Sigmoid colon (tissue), 7 donors: ENCODE measurements at places on chromosomes 5 and 9. TPM values are rescaled to one million over a fixed set of nuclear protein-coding genes. Genes with fewer than 3 reads are reported as not detected.

The PCDHA7 gene
- total RNA-seq: 0.55 TPM

The TRIM36 gene
- 1.1 TPM for total RNA-seq

The KCNMB1 gene
- total RNA-seq: 38.6 TPM

The PLGRKT gene
- 20.6 TPM for total RNA-seq

The GKAP1 gene
- total RNA-seq: 21.3 TPM

The PRELID2 gene
- total RNA-seq: 10.3 TPM

- DNase-seq: no peak
Observed at GRCh38 chr5:148639081-148639480, 15.2 kb downstream of the HTR4 start.

GRCh38 chr5:11477786-11478185 lies 426.5 kb downstream of the CTNND2 start:
- DNase-seq: no peak

GRCh38 chr5:95852567-95852966 lies 30.0 kb upstream of the GLRX start:
- DNase-seq: no peak

GRCh38 chr9:111074395-111074794 lies 36.1 kb upstream of the LPAR1 start:
- no peak for DNase-seq

GRCh38 chr9:115733318-115734110 lies 420.1 kb upstream of the PAPPA start:
- no peak for DNase-seq

DNA sequence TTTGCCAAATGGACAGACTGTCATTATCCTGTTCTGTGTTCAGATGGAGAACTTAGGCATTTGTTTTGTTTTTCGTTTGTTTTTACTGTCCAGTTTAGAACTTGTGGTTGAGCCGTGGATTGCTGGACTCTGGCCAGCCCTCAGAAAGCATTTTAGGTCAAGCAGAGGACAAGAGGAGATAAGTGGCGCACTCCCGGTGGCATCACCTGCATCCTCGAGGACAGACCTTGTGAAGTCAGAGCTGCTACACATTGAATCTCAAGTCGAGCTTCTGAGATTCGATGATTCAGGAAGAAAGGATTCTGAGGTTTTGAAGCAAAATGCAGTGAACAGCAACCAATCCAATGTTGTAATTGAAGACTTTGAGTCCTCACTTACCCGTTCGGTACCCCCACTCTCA lies 8.9 kb downstream of the MTRR start:
- no peak for DNase-seq

GRCh38 chr5:903756-904096 lies 11.0 kb downstream of the TRIP13 start:
- no peak for DNase-seq

- DNase-seq: no peak
Observed at GRCh38 chr5:13859270-13860065, 85.0 kb downstream of the DNAH5 start.

- DNase-seq: no peak
Observed at GRCh38 chr5:171299851-171300250, 9.2 kb upstream of the TLX3 start.

DNA sequence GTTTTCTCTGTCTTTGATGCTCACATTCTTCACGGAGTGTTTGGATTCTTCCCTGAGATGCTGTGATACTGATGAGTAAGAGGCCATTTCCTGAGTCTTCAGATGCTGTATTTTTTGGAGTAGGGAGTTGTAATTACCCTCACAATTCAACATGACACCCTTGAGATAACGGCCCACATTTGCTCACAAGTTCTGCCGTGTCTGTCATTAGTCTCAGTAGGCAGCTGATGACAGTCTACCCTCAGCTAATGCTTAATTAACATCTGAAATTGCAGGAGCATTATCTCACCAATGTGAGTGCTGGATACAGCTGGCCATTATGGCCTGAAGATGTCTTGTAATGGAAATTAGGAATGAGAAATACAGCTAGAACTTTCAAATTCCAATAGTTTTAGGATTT lies 307.1 kb upstream of the ADCY2 start:
- DNase-seq: no peak

DNA sequence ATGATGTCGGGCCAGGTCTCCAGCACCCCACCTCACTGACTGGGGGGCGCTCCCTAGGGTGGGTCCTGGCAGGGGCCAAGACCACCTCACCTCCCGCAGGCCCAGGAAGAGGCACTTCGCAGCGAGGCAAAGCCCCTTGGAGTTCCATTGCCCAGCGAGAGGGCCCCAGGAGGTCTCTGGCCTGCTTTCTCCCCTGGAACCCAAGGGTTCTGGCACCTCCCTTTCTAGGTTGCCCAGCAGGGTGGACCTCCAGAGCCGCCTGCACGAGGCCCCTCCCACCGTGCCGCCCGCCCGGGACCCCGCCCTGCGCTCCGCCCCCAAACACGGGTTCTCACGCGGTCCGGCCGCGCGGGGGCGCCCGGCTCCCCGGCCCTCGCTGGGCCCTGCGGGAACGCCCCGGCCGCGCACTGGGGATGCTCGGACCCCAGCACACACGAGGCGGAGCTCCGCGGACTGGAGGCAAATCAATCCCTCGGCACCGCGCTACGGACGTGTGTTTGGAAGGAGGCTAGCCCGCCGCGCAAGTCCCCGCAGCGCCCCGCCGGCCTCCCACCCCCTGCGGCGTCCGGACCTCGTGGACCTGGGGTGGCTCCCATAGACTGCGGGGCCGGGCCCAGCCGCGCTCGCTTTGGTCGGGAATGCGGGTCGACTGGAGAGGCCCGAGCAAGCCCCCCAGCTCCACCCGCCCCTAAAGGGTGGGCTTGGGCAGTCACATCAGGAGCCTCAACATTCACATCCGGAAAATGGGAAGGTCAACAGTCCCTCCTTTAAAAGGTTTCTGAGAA lies 99.5 kb upstream of the LMX1B start:
- peak; percentile 70 for DNase-seq

GRCh38 chr5:95935553-95936100 lies 26.0 kb downstream of the ELL2 start:
- DNase-seq: no peak

DNA sequence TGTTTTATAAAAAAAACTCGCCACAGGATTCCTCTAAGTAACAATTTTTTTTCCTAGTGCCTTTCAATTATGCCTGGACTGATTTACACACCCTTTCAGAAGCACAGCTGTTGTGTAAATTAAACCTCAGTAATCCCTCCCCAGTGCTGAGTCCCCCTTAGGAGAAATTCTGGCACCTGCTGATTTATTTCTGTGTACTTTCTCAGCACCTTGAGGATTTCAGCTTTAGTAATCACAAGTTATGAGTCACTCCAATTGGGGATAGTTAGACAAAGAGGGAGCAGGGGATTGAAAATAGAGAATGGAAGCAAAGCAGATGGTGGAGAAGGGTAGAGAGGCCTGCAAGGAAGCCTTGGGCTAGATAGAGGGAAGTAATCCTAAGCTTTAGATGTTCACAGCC lies 171.7 kb downstream of the TTLL11 start:
- no peak for DNase-seq

DNA sequence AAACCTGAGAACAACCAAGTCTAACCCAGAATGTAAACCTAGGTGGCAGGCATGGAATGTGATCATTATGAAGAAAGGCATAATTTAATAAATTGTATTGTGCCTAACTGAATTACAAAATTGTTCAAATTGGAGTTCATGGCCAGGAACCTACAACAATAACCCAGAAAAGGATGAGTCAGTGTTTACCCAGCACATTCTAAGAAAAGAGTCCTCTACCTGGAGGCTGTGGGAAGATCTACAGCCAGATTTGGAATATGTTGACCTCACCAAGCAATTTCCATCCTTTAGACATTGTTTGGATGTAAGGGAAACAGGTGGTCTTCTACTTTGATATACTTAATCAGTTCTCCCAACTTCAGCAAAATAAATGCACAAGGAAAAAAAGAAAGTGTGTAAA lies 152.2 kb downstream of the TMEM161B start:
- no peak for DNase-seq

DNA sequence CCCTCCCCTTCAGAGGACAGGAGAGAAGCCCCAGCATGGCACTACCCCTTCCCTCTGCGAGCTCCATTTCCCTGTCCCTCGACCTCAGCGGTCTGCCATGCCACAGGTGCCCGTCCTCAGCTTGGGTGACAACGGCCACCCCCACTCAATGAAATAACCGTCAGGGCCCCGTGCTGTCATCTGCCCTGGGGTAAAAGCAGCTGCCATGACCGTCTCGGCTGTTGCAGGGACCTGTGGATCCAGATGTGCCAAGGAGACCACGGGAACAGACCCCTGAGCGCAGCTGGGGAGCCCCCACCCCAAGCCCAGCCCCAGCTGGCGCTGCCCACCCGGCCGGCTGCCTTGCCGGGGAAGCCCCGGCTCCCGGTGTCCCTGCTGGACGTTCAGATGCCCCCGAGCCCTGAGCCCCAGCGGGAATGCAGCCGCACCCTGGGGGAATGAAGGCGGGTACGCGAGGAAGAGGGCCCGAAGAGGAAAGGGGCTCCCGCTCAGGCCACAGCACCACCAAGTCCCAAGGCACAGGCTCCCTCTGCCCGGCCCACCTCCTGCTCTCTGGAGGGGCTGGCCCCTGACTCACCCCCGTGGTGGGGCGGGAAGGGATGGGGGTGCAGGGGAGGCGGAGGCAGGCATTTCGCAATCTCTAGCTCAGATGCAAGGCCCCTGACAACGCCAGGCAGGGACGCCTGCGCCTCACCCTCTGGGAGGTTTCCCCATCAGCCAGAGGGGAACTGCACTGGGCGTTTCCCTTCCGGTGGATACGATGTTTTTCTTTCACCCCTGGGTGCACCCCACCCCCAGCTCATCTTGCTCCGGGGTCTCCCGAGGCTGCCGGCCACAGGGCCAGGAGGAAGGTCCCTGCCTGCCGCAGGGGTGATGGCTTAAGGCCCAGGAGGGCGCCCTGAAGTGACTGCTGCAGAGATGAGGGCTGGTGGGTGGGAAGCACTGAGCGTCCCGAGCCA lies 49.2 kb downstream of the NACC2 start:
- DNase-seq: peak; percentile 76

DNA sequence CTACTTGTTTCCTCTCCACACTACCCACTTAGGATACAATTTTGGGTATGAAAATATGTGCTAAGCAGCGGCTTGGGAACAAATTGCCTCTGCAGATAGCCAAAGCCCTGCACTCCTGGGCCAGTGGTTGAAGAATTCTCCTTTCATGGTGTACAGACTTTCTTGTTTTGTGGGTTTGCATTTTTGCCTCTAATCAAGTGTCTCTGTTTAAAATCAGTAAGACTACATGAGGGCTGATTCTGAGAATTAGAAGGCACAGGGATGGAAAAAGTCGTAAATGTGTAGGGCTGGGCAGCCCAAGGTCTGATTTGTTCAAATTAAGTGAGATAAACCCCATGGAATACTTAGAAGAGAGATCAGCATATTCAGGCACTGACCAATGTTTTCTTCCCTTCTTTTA lies 103.7 kb upstream of the CD180 start:
- no peak for DNase-seq

DNA sequence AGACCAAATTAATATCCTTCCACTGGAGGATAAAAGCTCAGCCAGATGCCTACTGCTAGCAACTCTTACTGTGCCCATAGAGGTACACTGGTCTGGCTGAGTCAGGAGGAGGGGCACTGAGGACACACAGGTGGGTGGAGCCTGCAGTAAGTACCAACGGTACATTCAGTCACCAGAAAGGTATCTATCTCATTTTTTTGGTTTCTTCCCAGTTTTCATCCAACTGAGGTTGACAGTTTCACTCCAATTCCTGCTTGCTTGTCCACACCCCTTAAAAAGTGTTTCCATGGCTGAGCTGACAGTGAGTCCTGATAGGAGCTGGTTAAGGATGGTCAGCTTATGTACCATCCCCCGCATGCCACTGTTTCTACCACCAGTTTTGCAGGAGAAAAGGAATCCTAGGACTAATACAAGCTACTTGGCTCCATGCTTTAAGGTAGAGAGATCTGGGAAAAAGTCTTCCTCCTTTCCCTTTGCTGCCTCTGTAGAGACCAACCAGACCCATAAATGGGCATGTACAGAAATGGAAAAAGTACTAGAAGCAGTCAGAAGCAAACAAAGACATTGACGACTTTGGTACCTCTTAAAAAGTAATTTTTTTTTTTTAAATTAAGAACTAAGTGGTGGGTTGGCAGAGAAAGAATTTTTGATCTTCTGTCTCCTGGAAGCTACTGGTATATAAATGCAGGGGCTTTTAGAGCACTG lies 3.2 kb downstream of the ELL2 start:
- DNase-seq: no peak

DNA sequence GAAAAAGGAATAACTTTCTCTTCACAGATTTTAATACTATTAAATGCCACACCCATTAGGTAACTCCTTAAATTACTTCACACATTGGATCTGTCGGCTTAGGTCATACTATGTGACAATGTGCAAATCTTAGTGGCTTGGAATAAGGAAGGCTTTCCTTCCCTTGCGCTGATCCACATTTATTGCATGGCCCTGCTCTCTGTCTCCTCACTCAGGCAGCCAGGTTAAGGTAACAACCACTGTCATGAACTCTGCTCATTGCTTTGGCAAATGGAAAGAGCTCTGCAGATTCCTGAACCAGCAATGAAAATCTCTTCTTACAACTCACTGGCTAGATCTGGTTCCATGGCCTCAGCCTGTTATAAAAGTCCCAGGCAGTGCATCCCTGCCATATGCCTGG lies 121.9 kb upstream of the NFIB start:
- DNase-seq: no peak

DNA sequence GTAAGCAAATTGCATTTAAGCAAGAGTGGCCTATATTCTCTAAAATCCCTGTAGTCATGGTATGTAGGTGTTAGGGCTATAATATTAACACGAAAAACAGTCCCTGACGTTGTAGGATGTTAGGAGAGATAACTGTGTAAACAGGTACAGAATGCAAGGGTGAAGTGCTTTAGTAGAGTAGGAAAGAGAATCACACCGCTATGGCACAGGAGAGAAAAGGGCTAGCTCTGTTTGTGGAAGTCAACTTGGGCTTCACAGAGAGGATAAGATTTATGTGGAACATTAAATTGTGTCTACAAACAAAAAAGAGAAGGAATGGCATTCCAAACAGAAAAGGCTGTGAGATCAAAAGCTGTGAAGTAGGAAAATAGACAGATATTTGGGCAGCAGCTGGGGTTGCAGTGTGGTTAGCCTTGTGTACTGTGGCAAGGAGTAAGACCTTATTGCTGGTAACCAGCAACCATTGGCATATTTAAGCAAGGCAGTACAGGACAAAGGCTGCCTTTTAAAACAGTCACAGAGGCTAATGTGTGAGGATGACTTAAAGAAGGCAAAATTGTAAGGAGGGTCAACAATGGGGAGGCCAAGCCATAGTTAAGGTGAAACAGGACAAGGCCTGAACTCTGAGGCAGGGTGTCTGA lies 337.5 kb upstream of the ADAMTSL1 start:
- no peak for DNase-seq

DNA sequence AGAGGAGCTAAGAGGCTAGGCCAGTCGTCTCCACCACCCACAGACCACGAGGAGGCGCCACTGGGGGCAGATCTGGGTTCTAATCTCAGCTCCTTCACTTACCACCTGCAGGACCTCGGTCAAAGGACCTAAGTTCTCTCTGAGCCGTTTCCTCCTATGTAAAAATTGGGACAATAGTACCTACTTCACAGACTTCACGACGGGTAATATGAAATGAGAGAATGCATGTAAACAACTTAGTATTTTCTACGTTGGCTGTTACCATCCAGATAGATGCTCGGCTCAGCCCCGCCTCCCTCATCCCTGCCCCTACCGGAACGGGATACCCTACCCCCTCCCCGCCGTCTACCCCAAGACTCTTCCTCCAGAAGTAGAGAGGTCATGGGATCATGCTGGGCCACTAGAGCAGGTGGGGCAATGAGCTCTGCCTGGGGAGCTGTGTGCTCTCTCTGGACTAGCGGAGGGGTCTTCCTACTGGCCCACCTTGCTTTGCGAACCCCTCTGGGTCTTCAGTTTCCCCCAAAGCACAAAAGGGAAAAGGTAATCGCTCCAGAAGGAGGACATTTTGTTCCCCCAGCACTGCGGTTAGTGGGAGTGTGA lies 541 bp downstream of the GNPDA1 start:
- peak; percentile 74 for DNase-seq
